ENCODE measurements at places on chromosomes 16 and 17.

GRCh38 chr16:57950382-57950781 lies 20.5 kb downstream of the CNGB1 start:
- DNase-seq = no peak

DNA sequence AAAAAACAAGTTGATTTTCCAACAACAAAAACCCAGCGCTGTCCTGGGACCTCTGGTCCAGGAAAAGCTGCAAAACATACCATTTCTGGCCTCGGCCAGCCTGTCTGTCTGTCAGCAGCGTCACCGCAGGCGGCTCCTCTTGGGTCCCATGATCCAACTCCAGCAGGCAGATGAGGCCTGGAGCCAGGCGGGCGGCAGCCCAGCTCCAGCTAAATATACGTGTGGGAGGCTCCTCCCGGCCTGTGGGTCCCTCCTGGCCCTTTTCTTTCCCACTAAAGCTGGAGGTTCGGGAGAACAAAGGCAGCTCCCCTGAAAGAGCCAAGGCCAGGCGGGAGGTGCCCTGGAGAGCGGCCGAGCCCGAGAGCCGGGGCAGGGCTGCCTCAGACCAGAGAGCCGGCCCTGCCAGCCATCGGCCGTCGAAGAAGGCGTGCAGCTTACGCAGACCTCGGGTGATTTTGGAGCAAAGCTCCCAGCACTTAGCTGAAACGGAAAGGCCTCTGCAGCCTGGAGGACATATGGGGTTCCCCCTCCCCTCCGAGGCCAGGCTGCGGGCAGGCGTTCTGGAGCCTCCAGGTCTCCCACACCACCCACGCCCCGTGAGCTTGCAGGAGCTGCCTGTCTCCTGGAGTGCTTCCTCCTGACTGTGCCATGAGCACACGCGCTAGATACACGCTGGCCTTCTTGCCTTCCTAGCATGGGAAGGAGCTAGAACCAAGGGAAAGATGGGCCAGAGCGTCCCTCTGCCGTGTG lies 19.9 kb upstream of the JPH3 start:
- no peak for DNase-seq

DNA sequence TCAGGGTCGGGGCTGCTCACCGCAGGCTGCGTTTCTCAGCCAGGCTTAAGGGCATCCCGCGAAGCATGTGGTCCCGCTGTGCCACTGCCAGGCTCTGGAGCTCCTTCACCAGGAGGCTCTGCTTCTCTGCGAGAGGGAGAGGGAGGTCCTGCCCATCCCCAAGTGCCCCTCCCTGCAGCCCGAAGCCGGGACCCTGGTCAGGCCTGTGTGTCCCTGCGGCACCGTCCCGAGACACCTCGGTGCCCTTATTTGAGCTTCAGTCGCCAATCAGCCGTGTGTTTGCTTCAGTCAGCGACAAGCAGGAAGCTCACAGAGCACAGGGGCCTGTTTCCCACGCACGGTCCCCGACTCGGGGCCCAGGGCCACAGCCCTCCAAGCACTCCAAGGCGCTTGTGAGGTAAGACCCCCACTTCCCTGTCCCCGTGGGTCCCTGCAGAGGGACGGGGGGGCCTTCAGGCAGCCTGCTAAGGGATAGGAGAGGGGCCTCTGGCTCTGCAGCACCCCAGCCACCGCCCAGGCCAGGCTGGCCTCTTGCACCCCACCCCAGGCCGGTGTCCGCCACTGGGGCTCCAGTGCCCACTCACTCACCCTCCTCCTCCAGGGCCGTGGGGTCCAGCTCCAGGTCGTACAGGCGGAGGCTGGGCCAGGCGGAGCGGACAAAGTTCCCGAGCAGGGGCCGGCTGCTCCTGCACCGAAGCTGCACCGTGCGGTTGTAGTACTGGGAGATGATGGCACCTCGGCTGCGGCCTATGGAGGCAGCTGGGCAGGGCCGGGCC lies 3.2 kb downstream of the TMC6 start:
- no peak for DNase-seq

- DNase-seq = no peak
These were observed 3.5 kb downstream of the KRT40 start for GRCh38 chr17:40980596-40980995.

GRCh38 chr17:34389126-34389750 lies 26.2 kb upstream of the CCL1 start:
- DNase-seq = no peak

DNA sequence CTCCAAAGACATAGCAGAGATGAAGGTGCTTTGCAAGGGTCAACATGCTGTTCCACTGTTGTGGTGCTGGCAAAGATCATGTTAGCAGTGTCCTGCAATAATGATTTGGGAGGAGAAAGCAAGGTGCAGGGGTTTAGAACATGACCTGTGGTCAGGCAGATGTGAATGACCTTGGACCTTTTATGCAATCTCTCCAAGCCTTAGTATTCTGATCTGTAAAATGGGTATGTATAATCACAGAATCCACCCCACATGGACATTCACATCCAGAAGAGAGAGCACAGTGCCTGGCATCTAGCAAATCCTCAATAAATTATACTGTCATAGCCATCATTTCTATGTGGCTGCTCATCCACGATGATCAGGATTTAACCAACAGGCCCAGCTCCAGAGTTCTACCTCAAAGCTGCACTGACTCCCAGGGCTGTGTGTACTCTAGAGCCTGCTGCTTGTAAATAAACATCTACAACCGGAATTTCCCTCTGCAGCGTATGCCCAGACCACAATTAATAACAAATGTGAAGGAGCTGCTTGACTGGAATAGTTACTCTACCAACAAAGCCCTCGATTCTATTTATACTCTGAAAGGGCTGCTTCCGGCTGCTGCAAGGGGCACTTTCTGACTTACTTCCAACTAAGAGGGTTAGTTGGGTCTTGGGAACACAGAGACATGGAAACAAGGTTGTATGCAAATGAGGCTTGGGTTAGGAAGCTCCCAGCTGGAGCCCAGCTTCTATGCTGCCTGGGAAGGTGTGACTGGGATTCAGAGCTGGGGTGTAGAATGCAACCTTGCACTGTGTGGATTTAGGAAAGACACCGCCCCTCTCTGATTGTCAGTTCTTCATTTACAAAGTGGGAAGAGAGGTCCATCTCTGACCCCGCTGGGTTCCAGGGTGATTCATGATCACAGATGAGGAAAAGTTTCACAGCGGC lies 265.2 kb downstream of the XYLT1 start:
- no peak for DNase-seq

DNA sequence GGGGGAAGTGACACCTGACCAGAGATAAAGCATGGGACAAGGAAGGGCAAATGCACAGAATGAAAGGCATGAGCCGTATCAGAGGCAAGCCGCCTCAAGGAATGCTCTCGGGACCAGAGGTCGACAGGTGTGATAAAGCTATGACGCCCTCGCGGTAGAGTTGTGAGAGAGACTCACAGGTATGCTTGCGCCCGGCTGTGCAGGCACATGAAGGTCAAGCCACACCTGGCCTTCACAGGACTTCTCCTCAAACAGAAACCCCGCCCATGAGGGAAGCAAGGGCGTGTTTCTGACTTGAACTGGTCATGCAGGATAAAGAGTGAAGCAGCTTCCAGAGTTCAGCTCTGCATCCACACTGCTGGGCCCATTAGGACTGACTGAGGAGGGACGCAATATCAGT lies 7.8 kb downstream of the NCBP3 start:
- DNase-seq = no peak

- DNase-seq = peak; percentile 85
These were observed at the start of gene TLK2 for GRCh38 chr17:62478424-62478879. Gene TLK2 (plus strand): TSS chr17:62478825. CDS start chr17:62481126, 2,301 bp downstream.

- DNase-seq = no peak
These were observed 1153.7 kb upstream of the GOT2 start for GRCh38 chr16:59887856-59888255.

- peak; percentile 41 for DNase-seq
These were observed 916 bp downstream of the PAGR1 start for GRCh38 chr16:29816694-29817441.

DNA sequence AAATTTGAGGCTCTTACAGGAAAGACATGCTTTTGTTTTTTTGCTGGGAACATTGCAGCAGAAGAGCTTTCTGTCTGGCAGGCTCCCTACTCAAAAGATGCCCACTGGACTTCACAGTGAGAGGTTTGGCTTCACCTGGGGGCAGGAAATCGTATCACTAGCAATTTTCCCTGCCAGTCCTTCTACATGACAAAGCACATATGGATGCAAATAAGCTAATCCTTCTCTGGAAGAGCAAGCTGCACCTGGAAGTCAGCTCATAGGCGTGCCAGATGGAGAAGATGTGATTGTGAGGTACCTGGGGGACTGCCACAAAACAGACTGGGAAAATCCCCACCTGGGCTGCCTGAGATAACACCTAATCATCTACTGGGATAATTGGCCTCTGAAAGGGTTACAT lies 195.0 kb upstream of the CPHXL start:
- no peak for DNase-seq

- DNase-seq = no peak
These were observed 5.6 kb downstream of the SF3B3 start for GRCh38 chr16:70529051-70529777.

- DNase-seq = no peak
These were observed 1.2 kb downstream of the CCDC137 start for GRCh38 chr17:81667754-81668153.

- no peak for DNase-seq
These were observed 8.6 kb downstream of the ESRP2 start for GRCh38 chr16:68227183-68227793.

DNA sequence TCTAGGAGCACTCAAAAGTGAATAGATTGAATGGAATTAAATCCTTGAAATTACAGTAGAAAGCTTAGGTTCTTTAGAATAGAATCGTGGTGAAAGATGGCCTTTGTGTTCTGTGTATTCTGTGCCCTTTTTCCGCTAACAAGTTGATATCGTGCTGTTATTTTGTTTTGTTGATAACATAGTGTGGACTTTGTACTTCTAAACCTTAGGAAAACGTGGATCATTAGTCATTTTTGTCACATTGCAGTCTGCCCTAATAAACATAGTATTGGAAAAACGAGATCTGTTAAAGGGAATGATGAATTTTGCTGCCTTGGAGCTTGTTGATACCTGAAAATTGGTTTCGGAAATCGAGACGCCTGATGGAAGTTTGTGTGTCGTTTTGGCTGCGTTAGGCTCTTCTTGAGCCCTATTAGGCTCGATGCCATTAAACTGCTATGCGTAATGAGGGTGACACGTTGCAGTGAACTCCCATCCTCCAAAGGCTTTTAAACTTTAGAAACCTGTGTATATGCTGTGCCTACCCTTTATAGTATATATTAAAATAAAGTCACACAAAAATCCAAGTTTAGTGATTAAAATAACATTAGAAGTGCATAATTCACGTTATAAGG lies 145.7 kb downstream of the PRKCA start:
- no peak for DNase-seq

- DNase-seq = peak; percentile 26
These were observed 17.6 kb downstream of the C16orf74 start for GRCh38 chr16:85733155-85733838.

DNA sequence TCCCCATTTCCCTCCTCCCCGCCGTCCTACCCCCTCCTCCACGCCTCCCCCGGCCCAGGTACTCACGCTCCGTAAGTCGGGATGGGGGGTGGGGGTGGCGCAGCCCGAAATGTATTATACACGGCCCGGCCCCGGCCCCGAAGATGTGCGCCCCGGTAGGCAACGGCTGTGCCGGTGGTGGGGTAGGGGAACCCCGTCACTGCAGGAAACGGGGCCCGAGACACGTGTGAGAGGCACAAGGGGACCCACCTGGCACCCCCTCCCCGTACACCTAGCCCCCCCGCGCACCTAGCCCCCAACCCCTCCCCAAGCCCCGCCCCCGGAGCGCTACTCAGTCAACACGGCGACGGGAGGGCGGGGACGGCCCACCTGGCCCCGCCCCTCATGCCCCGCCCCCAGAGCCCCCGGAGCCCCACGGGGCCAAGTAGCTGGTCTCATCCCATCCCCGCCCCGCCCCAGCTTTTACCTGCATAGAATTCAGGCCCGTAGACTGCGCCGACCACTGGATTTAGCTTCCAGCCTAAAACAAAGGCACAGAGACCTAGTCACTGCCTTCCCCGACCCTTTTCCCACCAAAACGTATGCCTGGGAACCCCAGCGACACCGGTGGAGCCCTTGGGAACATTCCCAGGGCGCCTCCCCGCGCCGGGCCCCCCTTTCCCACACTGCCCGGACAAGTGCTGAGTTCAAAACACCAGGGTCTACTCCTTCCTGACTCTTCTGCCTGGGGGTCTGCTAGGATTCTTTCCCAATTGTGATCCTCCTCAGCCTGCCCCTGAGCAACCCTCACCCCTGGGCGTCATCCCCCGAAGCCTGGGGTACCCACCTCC lies 22.8 kb downstream of the ENGASE start:
- DNase-seq = no peak

DNA sequence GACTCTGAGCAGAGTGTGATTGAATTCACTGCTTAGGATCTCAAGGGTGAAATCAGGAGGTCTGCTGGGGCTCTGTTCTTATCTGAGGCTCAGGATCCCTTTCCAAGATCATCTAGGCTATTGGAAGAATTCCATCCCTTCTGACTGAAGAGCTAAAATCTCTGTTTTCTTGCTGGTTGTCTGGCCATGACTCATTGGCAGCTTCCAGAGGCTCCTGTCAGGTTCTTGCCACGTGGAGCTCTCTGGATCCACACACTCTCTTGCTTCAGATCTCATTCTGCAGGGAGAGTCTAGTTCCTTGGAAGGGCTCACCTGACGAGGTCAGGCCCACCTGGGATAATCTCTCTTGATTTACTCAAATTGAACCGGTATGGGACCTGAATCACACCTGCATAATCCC lies 930.7 kb downstream of the CDH8 start:
- DNase-seq = no peak

DNA sequence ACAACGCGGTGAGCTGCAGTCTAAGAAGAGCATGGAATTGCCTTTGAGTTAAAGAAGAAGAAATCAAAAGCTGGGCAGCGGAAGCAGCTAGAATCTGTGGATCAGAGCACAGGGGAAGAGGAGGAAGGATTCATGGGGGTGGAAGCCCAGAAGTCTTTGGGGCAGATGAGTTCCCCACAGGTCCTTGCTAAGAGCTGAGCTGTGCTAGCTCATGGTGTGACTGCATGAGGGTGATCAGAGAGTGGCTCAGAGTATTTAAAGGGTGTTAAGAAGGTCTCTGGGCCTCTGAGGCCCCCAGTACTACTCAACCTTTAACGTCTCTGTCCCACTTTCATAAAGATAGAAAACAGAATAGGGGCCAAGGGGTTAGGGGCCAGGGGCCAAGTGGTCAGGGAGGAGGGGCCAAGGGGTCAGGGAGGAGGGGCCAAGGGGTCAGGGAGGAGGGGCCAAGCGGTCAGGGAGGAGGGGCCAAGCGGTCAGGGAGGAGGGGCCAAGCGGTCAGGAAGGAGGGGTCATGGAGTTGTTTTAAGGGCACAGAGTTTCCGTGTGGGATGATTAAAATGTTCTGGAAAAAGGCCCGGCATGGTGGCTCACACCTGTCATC lies 12.0 kb upstream of the TRPV3 start:
- no peak for DNase-seq
